ENCODE measurements at places on chromosomes 16 and 17.

GRCh38 chr17:44360826-44361225, 2.8 kb downstream of the FAM171A2 start:
- no peak for DNase-seq

DNA sequence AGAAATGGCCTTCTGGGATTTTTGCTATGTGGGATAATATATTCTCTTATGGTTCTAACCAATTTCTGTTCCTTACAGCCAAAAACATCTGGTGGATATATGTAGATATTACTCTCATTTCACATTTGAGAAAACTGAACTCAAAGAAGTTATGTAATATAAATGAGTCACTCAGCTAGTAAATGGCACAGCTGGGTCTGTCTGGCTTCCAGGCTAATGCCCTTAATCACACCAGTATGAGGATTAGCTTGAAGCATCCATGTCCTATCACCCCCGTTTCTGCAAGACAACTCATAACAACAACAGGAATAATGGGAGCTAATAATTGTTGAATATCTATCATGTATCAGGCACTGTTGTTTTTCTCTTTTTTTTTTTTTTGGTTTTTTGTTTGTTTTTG, 34.4 kb upstream of the USP7 start:
- DNase-seq: peak; percentile 52

DNA sequence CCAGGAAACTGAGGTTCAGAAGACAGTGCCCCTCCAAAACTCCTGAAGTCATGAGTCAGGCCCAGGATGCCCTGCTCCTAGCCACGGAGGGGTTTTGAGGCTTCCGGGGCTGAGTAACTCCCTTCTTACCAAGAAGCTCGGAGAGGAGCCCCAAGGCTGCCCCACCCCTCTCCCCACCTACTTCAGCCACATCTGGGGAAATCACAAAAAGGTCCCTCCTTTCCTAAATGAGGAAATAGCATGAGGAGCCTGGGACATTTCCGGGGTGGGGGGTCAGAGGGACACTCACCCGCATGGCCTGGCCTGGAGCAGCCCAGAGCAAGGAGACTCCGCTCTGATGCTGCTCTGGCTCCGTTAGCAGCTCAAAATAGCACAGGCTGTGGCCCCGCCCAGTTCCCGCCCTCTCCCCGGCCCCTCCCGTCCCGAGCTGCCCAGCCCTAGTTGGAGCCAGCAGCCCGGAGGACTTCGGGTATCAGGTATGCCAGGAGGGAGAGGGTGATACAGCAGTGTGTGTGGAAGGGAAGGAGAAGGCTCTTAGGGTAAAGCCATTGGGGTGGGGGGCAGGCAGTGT, 40.1 kb downstream of the MYO18A start:
- DNase-seq: peak; percentile 65

- no peak for DNase-seq
Measured at GRCh38 chr16:68247400-68247799, 2.2 kb downstream of the PLA2G15 start.

DNA sequence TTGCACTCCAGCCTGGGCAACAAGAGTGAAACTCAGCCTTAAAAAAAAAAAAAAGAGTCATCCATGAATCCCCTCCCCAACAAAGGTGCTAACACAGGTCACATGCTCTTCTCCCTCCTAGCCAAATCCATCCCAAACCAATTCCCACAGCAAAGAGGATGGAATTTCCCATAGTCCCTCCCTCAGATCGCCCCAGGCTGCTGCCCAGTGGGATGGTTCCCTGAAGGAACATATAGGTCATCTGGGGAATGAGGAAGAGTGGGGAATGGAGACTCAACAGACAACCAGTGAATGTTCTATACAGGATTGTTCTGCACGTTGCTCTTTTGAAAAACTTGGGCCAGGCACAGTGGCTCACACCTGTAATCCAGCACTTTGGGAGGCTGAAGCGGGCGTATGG, 18.2 kb downstream of the LGALS3BP start:
- DNase-seq: no peak

GRCh38 chr17:64420143-64420670, 28.7 kb upstream of the MILR1 start:
- DNase-seq: peak; percentile 71

DNA sequence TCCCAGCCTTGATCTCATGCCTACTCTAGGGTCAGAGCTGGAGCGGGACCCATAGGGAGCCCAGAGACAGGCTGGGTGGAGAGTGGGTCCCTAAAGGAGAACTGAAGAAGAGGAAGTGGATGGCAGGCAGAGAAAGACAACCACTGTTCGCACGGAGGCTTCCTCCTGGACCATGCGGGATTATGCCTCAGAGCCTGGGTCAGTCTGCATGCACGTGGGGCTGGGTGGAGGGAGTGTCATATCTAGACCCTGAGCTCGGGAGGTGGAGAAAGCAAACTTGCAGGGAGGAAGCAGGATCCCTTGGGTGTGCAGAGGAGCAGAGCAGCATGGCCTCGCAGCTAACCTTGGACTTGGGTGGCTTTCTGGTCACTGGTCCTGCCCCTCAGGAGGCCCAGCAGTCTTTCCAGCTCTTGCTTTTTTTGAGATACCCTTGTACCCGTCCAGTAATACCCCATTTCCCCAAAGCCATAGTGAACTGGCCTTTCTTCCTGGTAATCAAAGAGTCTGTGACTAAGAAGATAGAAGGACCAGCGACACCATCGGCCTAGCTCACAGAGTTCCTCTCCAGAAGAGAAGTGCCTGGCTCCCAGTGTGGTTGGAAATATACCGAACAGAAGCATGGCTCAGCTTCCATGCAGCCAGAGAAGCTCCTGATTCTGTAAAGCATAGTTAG, 344.2 kb downstream of the CPPED1 start:
- no peak for DNase-seq

Data from fibroblast of gingiva (primary cell).